ENCODE measurements at places on chromosomes 3 and 15.

- no peak for DNase-seq
Observed at GRCh38 chr15:33142708-33143107, 51.8 kb downstream of the FMN1 start.

DNA sequence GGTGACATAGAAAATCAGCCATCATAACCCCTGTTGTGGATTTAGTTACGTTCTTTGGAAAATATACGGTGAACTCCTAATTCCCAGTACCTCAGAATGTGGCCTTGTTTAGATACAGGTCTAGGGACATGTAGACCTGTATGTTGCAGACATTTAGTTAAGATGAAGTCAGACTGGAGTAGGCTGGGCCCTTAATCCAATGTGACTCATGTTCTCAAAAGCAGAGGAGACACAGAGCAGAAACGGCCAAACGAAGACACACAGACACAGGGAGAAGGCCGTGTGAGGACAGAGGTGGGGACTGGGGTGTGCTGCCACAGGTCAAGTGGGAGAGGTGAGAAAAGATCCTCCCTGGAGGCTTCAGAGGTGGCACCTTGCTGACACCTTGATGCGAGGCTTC, 119.0 kb upstream of the PROK2 start:
- no peak for DNase-seq

DNA sequence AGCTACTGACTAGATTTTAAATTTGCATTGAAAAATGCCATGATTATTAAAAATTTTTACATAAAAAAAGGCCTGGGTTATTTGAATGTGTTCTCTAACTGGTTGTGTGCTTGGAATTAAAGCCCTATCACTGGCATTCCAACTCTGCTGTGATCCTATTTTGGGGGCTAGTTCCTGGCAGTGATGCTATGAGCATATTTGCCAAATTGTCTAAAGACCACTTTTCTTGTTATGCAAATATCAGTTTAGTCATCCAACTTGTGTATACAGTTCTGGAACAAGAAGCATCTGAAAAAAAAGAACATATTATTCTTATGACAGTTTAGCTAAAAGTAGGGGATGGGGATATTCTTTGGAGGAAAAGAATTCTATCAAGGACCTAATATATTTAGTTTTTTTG, 243.4 kb upstream of the ZNF717 start:
- DNase-seq = no peak

GRCh38 chr3:36677331-36678007, 86.9 kb downstream of the DCLK3 start:
- no peak for DNase-seq

DNA sequence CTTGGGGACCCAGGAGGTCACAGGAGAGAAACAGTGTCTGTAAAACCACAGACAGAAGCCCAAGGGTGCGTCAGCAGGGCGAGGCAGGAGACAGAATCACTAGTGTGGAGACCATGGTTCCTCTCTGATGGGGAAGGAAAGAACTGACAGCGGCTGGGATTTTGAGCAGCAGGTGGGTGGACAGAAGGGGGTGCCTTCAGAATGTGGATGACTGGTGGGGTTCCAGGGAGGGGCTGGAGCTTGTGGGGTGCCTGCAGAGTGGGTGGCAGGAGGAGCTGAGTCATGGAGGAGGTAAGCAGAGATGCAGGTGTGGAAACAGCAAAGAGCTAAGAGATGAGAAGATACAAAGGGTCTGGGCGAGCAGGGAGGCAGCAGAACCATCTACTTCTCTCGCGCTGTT, 124.2 kb downstream of the GABRB3 start:
- DNase-seq = no peak
